ENCODE measurements at places on chromosomes 6 and 20.

DNA sequence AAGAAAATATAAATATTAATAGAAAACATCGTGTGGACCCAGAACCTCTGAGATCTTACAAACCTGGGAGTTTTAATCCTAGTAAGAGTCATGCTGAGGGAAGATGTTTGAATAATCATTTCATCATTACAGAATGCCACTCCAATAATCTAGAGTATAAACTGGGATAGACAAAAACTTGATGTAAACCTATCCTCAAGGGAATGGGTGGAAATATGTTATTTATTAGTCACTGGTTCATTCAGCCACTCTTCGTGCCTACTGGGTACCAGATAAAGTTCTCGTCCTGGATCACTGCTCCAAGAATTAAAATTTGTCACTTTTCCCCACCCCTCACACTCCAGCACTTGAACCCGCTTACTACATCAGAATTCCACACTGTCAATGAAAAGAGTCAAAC is 7.7 kb downstream of the HLA-B start:
- DNase-seq: no peak

GRCh38 chr6:129494099-129494498 is 215.9 kb downstream of the ARHGAP18 start:
- DNase-seq: peak; percentile 30

- no peak for DNase-seq
These were observed 7.5 kb downstream of the TP53TG5 start for GRCh38 chr20:45370571-45371160.

GRCh38 chr6:66103954-66104353 is 396.9 kb upstream of the EYS start:
- no peak for DNase-seq

DNA sequence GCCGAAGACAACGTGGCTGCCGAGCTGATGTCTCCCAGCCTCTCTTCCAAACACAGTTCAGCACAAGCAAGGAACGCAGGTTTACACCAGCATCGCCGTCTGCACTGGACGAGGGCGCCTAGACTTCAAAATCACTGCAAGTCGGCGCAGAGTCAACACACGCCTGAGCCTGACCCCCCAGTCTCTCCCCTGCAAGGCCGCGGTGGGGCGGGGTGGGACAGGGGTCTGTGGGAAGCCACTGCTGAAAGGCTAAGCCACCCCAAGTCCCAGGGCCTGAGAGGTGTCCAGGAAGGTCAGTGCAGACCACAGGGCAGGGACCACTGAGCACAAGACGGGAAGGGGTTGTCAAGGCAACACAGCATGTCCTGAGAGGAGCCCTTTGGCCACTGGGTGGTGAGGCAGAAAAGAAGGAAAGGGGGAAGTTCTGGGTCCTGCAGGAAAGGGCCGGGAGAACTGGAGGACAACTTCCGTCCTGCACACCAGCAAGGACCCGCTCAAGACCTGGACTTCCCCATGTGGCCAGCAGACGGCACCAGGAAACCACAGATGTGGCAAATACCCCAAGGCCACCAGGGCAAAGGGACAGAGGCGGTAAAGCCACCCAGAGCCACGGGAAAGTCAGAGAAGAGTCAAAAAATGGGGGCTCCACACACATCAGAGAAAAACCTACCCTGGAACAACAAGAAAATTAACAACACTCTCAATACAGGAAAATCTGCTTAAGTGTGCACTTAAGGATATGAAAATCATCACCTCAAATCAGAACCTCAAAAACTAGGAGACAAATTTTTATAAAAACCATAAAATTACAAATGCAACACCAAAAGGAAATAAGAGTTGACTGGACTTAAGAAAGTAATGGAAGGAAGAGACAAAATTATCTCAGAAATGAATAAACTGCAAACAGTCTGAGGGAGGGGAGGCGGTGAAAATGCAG is 84.8 kb downstream of the TAF4 start:
- DNase-seq: no peak

DNA sequence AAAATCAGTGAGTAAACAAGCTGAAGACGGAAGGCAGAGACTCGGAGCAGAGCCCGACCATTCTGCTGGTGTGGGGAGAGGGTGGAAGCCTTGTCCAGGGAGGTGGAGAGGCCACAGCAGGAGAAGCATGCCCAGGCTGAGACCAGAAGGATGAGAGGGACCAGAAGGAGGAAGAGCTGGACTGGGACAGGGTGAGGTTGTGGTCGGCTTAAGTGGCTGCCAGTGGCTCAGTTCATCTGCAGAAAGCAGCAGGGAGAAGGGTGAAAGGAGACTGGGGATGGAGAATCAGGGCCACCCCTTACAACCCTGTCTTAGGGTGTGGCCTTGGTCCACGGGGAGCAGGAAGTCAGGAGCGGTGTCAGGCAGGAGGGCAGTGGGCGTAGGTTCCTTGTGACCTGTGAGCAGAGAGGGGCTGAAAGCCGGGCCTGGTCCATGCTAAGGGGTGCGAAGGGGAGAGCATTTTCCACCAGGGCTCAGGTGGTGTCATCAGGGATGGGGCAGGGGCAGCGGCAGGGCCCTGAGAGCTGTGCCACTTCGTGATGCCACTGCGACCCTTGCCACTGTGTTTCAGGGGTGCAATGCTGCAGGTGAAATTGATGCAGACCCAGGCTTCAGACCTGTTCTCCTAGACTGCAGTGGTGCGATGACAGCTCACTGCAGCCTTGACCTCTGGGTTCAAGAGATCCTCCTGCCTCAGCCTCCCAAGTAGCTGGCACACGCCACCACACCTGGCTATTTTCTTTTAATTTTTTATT is 81.1 kb downstream of the TTLL2 start:
- no peak for DNase-seq

DNA sequence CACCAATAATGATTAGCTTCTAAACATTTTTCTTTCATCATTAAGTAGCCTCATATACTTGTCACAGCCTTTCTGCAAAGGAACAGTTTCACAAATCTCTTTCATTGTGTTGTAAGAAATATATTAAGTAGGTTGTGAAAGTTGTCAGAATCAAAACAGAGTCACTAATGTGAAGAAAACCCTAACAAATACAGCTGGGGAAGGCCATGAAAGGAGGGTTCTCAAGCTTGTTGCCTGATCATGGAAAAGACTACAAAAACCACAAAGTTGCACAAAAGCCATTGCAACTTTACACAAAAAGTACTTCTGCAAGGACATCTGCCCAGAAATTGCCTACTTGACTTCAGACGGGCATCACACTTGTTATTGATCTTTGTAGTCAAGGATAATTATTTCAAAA is 216.1 kb downstream of the ALDH8A1 start:
- DNase-seq: no peak

DNA sequence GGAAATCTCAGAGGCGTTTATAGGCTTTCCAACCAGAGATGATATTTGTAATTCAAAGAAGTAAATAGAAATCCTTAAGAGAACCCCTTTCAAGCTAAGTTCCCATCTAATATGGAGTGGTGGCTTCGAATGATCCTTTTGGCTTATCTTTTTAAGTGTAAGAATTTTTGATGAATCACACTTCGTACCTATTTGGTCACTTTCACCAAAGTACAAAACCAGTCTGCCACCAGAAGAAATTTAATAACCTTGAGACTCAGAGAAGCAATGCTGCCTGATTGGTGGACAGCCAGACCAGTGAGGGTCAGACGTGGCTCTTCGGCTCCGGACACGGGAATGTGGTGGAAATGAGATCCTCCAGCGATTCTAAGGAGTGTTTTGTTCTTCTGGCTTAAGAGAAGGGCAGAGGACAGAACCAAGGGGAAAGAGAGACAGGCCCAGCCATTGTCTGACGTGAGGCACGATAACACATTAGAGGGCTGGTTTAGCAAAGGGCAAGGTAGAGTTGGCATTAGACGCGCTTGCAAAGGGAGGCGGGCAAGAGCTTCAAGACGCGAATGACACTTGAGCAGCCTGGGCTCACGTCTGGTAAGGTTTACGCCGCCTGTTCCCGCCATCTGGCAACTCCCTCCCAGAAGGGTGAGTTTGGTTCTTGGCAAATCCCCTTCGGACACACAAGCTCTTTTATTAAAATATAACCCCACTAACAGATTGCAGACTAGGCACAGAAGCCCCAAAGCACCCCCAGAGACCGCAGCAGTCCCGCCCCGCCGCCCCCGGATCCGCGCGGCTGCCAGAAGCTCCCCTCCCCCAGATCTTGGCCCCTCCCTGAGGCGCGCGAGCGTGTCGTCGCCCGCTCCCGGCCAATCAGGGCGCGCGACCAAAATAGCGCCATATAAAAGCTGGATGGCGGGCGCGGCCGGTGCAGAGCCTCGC is 50.0 kb upstream of the EZR start:
- peak; percentile 82 for DNase-seq
